RCC 7860 (cell line): ENCODE measurements at places on chromosomes 13 and 19.
A peak's percentile ranks its signal among the peaks of the same experiment; 100 is the strongest.

- no peak for DNase-seq
Observed at GRCh38 chr19:10975374-10976130, 14.7 kb downstream of the SMARCA4 start.

GRCh38 chr13:66359910-66360552 is 870.1 kb downstream of the PCDH9 start:
- DNase-seq, result no peak

GRCh38 chr13:64529874-64530485 is 2700.2 kb downstream of the PCDH9 start:
- DNase-seq, result no peak

DNA sequence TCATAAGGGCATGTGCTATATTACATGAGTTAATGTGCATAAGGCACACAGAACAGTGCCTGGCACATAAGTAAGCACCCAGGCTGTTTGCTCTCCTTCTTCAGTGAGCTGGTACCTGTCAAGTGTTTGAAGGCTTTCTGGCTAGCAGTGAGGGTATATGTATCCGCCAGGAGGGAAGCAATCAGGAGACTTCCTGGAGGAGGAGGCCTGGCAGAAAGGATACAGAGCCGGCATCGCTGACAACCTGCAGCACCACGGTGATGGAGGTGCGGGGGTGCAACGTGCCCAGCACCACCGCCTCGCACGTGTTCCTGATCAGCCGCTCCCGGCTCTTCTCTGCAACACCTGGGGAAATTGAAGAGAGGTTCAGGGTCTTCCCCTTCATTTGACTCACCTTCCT is 5.5 kb downstream of the EXOSC5 start:
- no peak for DNase-seq

- DNase-seq, result no peak
Observed at GRCh38 chr13:109366525-109366924, 419.9 kb downstream of the IRS2 start.

GRCh38 chr19:51926784-51927741 is at the start of gene ZNF613:
ZNF613 (plus strand) TSS chr19:51927472; CDS start chr19:51936221, 8,749 bp downstream.
- DNase-seq, result peak; percentile 77
